ENCODE measurements at places on chromosomes 2 and 18. TPM values are rescaled to one million over a fixed set of nuclear protein-coding genes. Genes with fewer than 3 reads are reported as not detected.

The GRHL1 gene
- 10.6 TPM for total RNA-seq

- no peak for DNase-seq
- H3K36me3 ChIP-seq = no peaks in the 10 kb centered on the region
- H3K4me1 ChIP-seq = no peaks in the 10 kb centered on the region
- no peaks in the 10 kb centered on the region for H3K27me3 ChIP-seq
Measured at GRCh38 chr2:98880266-98881152, 55.5 kb downstream of the CRACDL start.

GRCh38 chr2:214830794-214831346, 21.4 kb upstream of the BARD1 start:
- no peaks in the 10 kb centered on the region for H3K4me1 ChIP-seq
- no peaks in the 10 kb centered on the region for H3K36me3 ChIP-seq
- no peak overlapping the region for H3K27ac ChIP-seq
- no peaks in the 10 kb centered on the region for H3K27me3 ChIP-seq
- DNase-seq = no peak
- no peak overlapping the region for H3K4me3 ChIP-seq

GRCh38 chr2:8157621-8158430, 524.0 kb upstream of the ID2 start:
- H3K27me3 ChIP-seq = peaks cover 58% of the 10 kb centered on the region
- no peaks in the 10 kb centered on the region for H3K36me3 ChIP-seq
- no peak overlapping the region for H3K4me3 ChIP-seq

DNA sequence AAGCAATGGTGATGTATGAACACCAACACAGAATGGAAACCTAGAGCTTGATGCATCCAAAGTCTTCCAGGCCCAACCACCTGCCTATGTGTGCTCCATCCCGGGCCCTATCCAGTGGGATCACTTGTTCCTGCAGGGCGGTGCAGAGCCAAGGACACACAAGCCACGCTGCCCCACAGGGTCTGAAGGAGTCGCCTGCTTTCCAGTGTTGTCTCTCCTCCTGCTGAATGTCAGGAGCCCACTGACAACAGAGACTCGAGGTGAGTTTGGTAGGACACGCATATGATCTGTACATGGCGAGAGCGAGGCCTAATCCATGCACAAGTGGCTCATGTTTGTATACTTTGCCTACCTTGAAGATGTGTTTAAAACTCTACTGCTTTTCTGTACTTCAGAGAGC, 70.9 kb upstream of the FHL2 start:
- H3K4me3 ChIP-seq = no peak overlapping the region
- DNase-seq = no peak
- H3K4me1 ChIP-seq = peaks cover 15% of the 10 kb centered on the region
- H3K36me3 ChIP-seq = no peaks in the 10 kb centered on the region

DNA sequence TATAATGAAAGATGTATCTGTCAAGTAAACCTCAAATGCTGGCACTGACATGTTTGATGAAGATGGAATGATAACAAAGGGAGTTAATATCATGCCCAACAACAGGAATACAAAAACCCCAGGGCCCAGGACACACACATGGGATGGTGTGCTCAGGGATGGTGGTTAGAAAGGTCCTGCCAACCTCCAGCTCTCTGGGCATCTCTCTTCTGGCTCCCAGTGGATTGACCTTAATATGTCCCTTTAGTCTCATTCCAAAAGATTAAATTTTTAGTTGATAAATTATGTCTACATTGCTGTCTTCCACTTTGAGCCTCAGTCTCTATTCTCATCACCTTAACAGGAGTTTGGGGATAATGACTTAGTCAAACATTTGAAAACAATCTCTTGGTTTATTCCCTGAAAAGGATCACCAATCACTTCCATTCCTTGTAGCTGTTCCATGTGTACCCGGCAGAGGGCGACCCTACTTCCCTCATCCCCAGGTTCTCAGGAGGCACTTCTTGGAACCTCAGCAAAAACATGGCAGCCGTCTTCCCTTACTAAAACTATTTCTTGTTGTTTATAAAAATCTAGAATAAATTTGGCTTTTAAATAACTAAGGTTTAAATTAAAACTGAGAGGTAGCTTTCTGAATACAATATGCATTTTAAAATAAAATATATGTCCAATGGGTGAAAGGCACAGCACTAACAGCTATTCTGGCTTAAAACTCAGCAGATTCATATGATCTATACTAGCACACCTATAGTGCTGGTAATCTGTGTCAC, 29.6 kb downstream of the MCEE start:
- H3K4me3 ChIP-seq = no peak overlapping the region
- H3K4me1 ChIP-seq = no peaks in the 10 kb centered on the region
- no peaks in the 10 kb centered on the region for H3K36me3 ChIP-seq
- DNase-seq = peak; percentile 53
- H3K27me3 ChIP-seq = no peaks in the 10 kb centered on the region
- H3K27ac ChIP-seq = no peak overlapping the region

- H3K36me3 ChIP-seq = no peaks in the 10 kb centered on the region
- no peak for DNase-seq
- no peaks in the 10 kb centered on the region for H3K27me3 ChIP-seq
- no peak overlapping the region for H3K27ac ChIP-seq
- no peaks in the 10 kb centered on the region for H3K4me1 ChIP-seq
Measured at GRCh38 chr2:141162314-141162713, 968.5 kb downstream of the LRP1B start.

DNA sequence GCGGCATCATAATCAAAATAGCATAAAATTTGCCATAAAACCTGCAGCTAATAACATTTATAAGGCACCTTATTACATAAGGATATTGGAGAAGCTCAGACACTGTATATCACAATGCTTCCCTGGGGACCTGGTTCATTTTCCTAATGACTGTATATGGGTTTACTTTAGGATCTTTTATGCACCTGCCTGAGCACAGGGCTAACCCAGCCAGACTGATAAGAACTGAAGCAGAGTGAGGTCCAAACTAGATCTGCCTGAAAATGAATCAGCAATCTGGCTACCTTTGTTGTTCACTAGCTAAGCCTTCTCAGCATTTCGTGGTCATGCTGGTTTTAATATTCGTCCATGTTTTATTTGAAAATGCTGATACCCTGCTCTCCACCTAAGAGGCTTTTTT, 1922.3 kb upstream of the CELF4 start:
- DNase-seq = no peak
- H3K27ac ChIP-seq = no peak overlapping the region
- no peaks in the 10 kb centered on the region for H3K36me3 ChIP-seq
- H3K27me3 ChIP-seq = no peaks in the 10 kb centered on the region
- no peaks in the 10 kb centered on the region for H3K4me1 ChIP-seq
- H3K4me3 ChIP-seq = no peak overlapping the region

- no peaks in the 10 kb centered on the region for H3K36me3 ChIP-seq
- H3K4me3 ChIP-seq = peak overlapping the region; percentile 99
- peak overlapping the region; percentile 25 for H3K27ac ChIP-seq
- peak; percentile 87 for DNase-seq
- H3K27me3 ChIP-seq = peaks cover 21% of the 10 kb centered on the region
Measured at GRCh38 chr2:17879137-17879912, 858 bp downstream of the KCNS3 start.
